GM12892 (cell line): ENCODE measurements at places on chromosomes 4 and X.
A peak's percentile ranks its signal among the peaks of the same experiment; 100 is the strongest.

DNA sequence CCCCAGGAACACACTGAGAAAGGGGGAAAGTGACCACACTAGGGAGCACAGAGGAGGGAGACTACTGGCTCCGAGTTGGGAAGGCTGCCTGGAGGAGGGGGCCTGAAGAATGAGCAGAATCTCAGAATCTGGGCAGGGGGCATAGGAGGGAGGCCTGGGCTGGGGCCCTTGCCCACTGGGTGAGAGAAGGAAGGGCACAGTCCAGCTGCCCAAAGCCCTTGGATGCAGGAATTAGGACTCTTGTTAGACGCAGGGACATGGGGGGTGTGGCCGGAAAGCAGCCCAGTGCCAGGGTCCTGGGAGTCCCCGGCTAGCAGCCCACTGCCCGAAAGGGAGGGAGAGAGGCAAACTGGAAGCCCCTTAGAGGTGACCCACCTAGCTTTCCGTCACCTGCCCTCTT, 1.9 kb upstream of the DUSP9 start:
- DNase-seq: no peak

DNA sequence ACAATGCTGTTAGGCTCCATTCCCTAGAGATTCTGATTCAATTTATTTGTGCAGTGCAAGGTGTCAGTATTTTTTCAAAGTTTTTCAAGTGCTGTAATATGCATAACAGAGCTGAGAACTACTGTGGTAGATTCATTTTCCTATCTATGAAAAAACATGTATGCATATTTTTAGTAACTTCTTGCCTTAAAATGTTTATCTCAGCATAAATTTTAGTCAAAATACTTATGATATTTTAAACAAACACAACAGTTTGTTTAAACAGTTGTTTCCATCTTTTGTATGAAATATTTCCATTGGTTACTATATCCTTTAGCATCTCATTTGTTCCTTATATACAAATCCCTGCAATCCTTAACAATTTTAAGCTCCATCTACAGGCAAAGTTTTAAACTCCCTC, 624.8 kb upstream of the ADGRL3 start:
- DNase-seq: no peak

- DNase-seq: no peak
Measured at GRCh38 chrX:151458824-151459223, 61.8 kb downstream of the VMA21 start.

DNA sequence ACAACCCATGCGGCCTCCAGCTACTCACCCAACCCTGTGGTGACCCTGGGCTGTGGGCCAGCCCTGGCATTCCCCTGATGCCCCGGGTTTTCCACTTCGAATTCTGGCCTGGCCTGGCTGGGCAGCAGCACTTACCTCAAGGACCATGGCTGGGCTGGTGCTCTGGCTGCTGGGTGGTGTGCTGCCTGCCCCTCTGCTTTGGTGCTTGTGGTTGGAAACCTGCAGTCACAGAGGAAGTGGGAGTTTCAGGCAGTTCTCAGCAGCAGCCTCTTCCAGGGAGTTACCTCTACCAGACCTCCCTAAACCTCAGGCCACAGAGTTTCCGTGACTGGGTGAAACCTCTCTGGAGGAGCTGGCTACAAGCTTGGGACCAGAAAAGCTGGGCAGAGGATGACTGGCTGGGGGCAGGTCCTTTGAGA, at the start of gene CXCR3:
Gene CXCR3, minus strand, starts transcription at position 209 of the 419 bp plus-strand sequence. Its CDS starts 62 bp downstream, at position 147.
- peak; percentile 46 for DNase-seq

- no peak for DNase-seq
Measured at GRCh38 chr4:71004281-71004851, 10.9 kb downstream of the DCK start.

DNA sequence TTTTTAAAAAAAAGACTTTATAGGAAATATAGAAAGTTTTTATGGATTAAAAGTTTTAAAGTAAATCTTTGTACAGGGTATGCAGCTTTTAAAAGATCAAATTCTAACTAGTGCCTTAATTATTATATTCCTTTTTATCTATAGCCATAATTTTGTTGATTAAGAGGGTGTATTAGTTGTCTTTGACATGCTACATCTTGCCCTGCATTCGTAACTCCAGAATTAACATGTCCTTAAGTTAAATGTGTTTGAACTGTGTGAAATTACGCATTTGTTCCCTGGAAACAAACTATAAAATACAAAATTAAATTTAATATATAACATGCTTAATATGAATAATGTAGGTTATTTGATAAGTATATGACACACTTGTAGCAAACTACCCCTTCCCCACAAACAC, 66.3 kb downstream of the PTPN13 start:
- DNase-seq: no peak

DNA sequence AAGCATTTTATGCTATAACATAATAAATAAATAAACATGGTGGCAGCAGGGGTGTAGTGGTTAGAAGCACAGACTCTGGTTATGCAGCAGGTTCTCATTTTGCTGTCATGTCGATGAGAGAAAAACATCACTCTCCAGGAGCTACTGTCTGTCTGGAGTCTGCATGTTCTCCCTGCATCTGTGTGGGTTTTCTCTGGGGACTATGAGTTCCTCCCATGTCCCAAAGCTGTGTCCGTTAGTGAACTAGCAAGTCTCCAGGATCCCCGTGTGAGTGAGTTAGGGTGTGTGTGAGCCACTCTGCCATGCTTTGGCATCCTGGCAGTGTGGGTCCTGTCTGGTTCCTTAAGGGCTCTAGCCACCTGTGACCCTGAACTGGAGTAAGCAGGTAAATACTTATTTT, 585.6 kb upstream of the AGA start:
- DNase-seq: no peak

- DNase-seq: no peak
Measured at GRCh38 chrX:134933911-134934310, 56.9 kb upstream of the SMIM10 start.

- DNase-seq: no peak
Measured at GRCh38 chr4:174273930-174274329, 9.5 kb downstream of the FBXO8 start.

DNA sequence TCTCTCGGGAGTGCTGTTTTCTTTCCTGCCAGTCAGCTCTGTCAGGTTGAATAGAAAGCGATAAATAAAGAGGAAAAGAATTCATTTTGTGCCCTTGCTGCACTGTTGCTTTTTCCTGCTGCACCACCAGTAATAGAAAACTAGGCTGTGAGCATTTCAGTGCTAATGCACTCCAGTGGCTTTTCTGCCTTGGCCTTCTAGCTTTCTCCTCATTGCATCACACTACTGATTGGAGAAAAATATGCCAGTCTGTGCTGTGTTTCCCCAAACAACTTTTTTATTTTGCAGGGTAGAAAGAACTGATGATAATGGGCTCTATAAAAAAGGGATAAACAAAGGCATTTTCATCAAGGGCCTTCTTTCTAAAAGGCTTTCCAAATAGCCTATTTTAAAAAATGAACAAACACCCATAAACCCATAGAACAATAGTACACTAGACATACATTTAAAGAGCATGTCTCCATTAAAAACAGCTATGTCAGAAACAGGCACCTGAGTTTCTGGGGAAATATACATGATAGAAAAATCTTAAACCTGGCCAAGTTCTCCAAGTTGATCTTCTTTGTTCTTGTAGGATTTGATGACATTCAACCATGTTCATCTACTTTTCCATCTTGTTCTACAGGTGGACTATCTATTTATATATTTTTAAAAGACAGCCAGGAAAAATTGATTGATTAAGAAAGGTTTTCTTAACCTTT, 86.3 kb downstream of the GPRIN3 start:
- no peak for DNase-seq

GRCh38 chr4:4362991-4363697, 23.8 kb upstream of the NSG1 start:
- DNase-seq: no peak

- DNase-seq: no peak
Measured at GRCh38 chr4:148589182-148589581, 147.0 kb upstream of the NR3C2 start.

GRCh38 chr4:159980826-159981468, 878.1 kb downstream of the RAPGEF2 start:
- DNase-seq: no peak

GRCh38 chrX:119690921-119691716, 1.8 kb downstream of the SEPTIN6 start:
- no peak for DNase-seq

DNA sequence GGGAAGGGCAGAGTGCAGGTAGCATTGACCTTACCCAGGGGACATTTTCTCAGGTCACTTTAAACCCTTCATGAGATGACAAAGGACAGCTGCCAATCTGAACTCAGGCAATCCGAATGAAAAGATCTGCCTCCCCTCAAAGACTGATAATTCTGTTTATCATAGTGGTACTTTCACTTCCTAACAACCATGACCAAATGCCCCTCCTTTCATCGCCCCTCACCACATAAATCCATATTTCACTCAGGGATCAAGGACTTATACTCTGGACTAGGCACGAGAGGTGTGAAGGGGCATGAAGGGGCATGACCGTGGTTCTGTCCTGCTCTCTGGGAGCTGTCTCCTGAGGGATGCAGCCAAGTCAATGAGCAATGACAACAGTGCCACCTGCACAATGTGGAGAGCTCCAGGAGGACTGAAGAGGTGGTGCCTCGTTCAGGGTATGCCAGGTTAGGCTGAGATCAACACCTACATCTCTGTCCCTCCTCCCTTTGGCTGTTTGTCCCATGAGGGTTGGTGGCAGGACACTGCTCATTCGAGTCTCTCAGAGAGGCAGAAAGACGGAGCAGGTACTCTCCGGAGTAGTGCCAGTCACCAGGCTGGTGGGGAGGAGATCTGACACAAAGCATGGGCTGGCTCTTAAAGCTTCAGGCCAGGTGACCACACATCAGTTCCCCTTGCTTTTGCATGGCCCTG, 12.5 kb downstream of the HS3ST1 start:
- no peak for DNase-seq

DNA sequence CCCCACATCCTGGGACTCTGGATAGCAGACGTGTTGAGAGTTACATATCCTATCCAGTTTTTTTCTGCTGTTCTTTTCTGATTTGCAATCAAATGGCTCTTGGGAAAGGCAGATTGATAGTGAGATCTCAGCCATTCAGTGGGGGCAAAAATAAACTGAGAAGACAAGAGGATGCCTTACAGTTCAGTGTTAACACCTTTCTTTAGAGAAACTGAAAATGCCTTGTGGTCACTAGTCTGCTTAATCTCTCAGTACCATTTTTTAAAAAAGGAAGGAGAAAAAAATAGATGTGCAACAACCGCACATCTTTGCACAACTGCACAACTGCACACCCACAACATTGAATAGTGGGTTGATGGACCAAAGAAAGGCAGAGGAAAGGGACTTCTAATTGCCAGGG, 109.3 kb downstream of the ARHGEF9 start:
- DNase-seq: no peak

DNA sequence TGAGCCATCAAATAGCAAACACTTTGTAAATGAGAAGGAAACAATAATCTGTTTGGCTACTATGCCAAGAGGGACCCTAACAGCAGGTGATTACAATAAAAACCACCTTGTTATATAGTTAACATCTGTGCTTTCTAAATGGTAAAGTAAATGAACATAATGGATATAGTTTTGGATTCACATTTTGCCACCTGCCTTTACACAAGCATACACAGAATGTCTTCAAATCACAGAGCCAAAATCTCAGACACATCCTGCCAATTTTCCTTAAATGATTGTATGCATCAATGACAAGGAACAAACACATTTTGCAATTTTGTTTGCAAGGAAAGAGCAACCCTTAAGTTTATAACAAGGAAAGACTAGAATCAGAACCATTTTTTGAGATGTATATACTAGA, 334.2 kb downstream of the FSTL5 start:
- DNase-seq: no peak

DNA sequence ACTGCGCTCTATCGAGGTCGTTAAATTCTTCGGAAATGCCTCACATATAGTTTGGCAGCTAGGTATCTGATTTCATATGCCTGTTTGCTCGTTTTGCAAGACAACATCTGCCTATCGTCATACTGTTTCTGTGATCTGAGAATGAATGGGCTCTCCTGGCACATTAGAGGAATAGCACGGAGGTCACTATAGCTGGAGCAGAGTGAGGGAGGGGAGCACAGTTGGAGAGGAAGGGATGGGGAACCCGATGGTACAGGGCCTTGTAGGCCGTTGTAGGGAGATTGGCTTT, 552 bp downstream of the IKBKG start:
- DNase-seq: no peak

- DNase-seq: no peak
Measured at GRCh38 chr4:22688236-22688635, 4.5 kb upstream of the GBA3 start.

DNA sequence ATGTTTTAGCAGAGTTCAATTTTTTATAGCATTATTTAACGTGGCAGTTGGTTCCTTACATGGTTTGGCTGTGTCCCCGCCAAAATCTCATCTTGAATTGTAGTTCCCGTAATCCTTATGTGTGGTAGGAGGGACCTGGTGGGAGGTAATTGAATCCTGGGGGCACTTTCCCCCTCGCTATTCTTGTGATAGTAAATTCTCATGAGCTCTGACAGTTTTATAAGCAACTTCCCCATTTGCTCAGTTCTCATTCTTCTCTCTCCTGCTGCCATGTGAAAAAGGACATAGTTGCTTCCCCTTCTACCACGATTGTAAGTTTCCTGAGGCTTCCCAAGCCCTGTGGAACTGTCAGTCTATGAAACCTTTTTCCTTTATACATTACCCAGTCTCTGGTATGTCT, 329.5 kb downstream of the GRIA2 start:
- DNase-seq: no peak

GRCh38 chr4:138702190-138702824, 313.3 kb upstream of the NOCT start:
- no peak for DNase-seq

GRCh38 chr4:16952462-16952871, 54.0 kb upstream of the LDB2 start:
- no peak for DNase-seq

DNA sequence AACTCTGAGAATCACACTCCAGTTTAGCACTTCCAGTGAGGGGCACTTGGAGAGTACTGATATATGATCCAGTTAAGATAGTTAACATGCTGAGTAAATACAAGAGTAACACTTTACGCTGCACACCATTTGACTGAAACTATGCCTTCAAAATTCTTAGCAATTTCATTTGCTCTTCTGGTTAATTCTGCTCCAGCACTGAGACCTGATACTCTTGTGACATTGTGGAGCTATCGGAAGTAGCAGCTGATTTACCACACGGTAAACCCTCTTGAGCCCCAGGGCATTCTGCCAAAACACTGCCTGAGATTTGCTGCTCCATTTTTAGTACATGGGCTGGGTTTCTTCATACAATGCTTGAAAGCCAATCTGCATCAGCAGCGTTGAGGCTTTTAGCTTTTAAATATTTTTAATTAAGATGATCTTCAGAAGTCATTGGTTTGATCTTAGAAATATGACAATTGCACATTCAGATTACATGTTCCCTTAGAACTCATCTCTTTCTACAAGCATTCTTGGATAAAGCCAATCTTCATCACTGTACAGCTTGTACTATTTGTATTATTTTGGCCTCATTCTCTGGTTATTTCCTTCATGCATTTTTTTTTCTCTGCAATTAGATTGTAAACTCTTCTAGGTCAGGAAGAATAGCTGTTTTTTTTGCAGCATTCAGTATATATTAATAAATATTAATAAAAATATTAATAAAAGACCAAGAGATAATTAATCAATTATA, 67.8 kb upstream of the ETNPPL start:
- no peak for DNase-seq

GRCh38 chrX:12747433-12747832, 43.8 kb upstream of the PRPS2 start:
- DNase-seq: no peak
